Bronchus fibroblast of lung (primary cell): ENCODE measurements at places on chromosomes 5 and 9. TPM values are rescaled to one million over a fixed set of nuclear protein-coding genes. Genes with fewer than 3 reads are reported as not detected.

The BRD9 gene
- total RNA-seq: 34.5 and 35.6 TPM in 2 replicates

The GABRA1 gene
- not detected in 2 replicates for total RNA-seq

The CD180 gene
- total RNA-seq: not detected in 2 replicates

The ADGRV1 gene
- total RNA-seq: 0.17 TPM in 1 of 2 replicates, not detected in the other

The PCDHA9 gene
- total RNA-seq: not detected in 2 replicates

The NMUR2 gene
- total RNA-seq: not detected in 2 replicates

The DIAPH1 gene
- total RNA-seq: 32.7 and 36.8 TPM in 2 replicates

The BTNL3 gene
- total RNA-seq: not detected in 2 replicates

The C9orf50 gene
- total RNA-seq: 0.50 TPM in 1 of 2 replicates, not detected in the other

The CCDC112 gene
- 6.5 and 8.7 TPM in 2 replicates for total RNA-seq

The CAMK4 gene
- total RNA-seq: 8.6 and 9.9 TPM in 2 replicates

The PCDHA1 gene
- not detected in 2 replicates for total RNA-seq

The GRM6 gene
- total RNA-seq: not detected in 2 replicates

The PCDHGC3 gene
- 39.3 and 42.2 TPM in 2 replicates for total RNA-seq

The KCNV2 gene
- not detected in 2 replicates for total RNA-seq

The SOHLH1 gene
- not detected in 2 replicates for total RNA-seq

The ENTREP1 gene
- total RNA-seq: not detected in 2 replicates

The CDKN2B-AS1 gene
- total RNA-seq: 0.84 and 0.89 TPM in 2 replicates

The FOXD4L4 gene
- not detected in 2 replicates for total RNA-seq

The LCNL1 gene
- under 0.01 TPM in 1 of 2 replicates, not detected in the other for total RNA-seq

The CCDC183 gene
- under 0.01 TPM in 1 of 2 replicates, not detected in the other for total RNA-seq

The NSMF gene
- 33.1 and 36.1 TPM in 2 replicates for total RNA-seq

The CYLC2 gene
- total RNA-seq: not detected in 2 replicates
